ENCODE measurements at places on chromosomes 2 and 18.

DNA sequence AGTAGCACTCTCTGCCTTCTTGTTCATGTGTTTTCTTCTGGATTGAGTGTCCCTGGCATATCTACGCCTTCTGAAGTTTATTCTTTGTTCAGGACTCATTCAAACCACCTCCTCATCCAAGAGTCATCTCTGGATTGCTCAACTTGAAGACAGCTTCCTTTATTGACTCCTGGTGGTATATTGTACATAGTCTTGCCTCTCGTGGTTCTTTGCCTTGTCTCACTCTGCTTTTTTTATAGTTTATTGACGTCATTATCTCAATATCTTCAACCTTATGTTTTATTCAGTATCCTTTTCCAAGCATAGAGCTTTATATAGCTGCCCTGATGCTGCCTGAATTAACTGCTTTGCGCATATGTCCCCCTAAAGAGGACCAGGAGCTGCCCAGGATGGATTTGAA is 161.7 kb downstream of the INSIG2 start:
- H3K27ac ChIP-seq, result no peak overlapping the region
- no peak for DNase-seq
- no peaks in the 10 kb centered on the region for H3K4me1 ChIP-seq
- no peak overlapping the region for H3K4me3 ChIP-seq

GRCh38 chr2:95342556-95343320 is 45.6 kb downstream of the KCNIP3 start:
- no peaks in the 10 kb centered on the region for H3K36me3 ChIP-seq
- peaks cover 40% of the 10 kb centered on the region for H3K27me3 ChIP-seq
- no peaks in the 10 kb centered on the region for H3K4me1 ChIP-seq
- no peak for DNase-seq
- H3K4me3 ChIP-seq, result no peak overlapping the region

DNA sequence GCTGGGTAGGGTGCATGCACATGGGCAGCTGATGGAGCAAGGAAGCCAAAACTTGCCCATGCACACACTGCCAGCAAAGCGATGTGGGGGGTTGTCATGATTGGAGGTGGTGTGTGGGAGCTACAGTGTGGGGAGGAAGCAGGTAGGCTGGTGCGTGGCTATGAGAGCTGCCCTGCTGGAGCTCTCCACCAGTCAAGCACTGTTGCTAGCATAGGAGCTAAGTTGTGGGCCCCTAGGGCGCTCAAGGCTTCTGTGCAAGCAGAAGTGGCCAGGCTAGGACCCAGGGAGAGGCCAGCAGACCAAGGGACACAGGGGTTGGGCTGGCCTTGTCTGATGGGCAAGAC is 20.2 kb downstream of the EHBP1 start:
- no peaks in the 10 kb centered on the region for H3K27me3 ChIP-seq
- H3K4me1 ChIP-seq, result peaks cover 35% of the 10 kb centered on the region
- no peak overlapping the region for H3K4me3 ChIP-seq
- no peak overlapping the region for H3K27ac ChIP-seq
- peaks cover 1% of the 10 kb centered on the region for H3K36me3 ChIP-seq

- DNase-seq, result no peak
- H3K36me3 ChIP-seq, result no peaks in the 10 kb centered on the region
- H3K4me3 ChIP-seq, result no peak overlapping the region
- peaks cover 58% of the 10 kb centered on the region for H3K27me3 ChIP-seq
- no peak overlapping the region for H3K27ac ChIP-seq
- H3K4me1 ChIP-seq, result no peaks in the 10 kb centered on the region
These were observed 54.1 kb downstream of the E2F6 start for GRCh38 chr2:11411768-11412448.

DNA sequence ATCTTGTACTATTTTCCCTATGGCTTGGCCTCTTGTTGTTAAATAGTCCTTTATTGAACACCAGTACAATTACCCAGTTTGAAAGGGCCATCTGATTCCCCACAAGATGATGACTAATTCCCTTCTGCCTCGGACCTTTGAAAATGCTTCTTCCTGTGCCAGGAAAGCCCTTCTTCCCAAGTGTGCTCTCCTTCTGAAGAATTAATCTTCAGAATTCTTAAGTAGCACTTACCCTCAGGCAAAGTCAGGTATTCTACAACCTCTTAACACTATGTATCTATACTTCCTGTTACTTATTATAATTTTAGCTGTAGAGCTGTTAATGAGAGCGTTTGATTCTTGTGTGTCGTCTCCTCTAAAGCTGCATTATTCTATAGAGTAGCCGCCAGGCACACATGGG is 28.6 kb upstream of the MEX3C start:
- no peak overlapping the region for H3K27ac ChIP-seq
- no peaks in the 10 kb centered on the region for H3K27me3 ChIP-seq
- DNase-seq, result no peak
- H3K4me1 ChIP-seq, result no peaks in the 10 kb centered on the region

- H3K27me3 ChIP-seq, result no peaks in the 10 kb centered on the region
- peak overlapping the region; percentile 6 for H3K27ac ChIP-seq
- H3K4me1 ChIP-seq, result peaks cover 11% of the 10 kb centered on the region
- DNase-seq, result no peak
- H3K36me3 ChIP-seq, result no peaks in the 10 kb centered on the region
- H3K4me3 ChIP-seq, result no peak overlapping the region
These were observed 42.5 kb upstream of the PLB1 start for GRCh38 chr2:28453396-28453795.

GRCh38 chr2:140164449-140164848 is 1384.3 kb upstream of the NXPH2 start:
- H3K27ac ChIP-seq, result no peak overlapping the region
- H3K4me1 ChIP-seq, result no peaks in the 10 kb centered on the region
- no peak overlapping the region for H3K4me3 ChIP-seq
- peaks cover 3% of the 10 kb centered on the region for H3K36me3 ChIP-seq

DNA sequence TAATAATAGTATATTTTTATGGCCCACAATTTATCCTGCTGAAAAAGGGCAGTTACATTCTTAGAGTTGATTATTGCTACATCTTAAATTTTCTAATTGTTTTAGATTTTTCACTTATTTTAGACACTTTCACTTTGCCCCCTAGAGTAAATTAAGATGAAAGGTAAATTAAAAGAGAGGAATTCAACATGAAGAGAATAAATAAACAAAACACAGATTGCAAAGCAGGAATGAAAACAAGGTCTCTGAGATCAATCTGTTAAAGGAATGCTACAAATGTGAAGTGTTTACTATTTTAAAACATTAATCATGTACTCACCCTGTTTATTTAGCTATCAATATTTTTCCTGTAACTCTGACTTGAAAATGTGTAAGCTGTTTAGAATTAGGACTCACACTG is 113.5 kb upstream of the ETAA1 start:
- no peaks in the 10 kb centered on the region for H3K4me1 ChIP-seq
- no peak overlapping the region for H3K4me3 ChIP-seq
- DNase-seq, result no peak
- H3K27ac ChIP-seq, result no peak overlapping the region
- H3K27me3 ChIP-seq, result peaks cover 26% of the 10 kb centered on the region
- H3K36me3 ChIP-seq, result no peaks in the 10 kb centered on the region

- no peaks in the 10 kb centered on the region for H3K4me1 ChIP-seq
- H3K4me3 ChIP-seq, result no peak overlapping the region
- DNase-seq, result no peak
- H3K27ac ChIP-seq, result no peak overlapping the region
- no peaks in the 10 kb centered on the region for H3K27me3 ChIP-seq
These were observed 89.8 kb upstream of the GRB14 start for GRCh38 chr2:164710837-164711765.

GRCh38 chr2:239821694-239822075 is 203.5 kb downstream of the NDUFA10 start:
- no peak overlapping the region for H3K27ac ChIP-seq
- no peak overlapping the region for H3K4me3 ChIP-seq
- no peaks in the 10 kb centered on the region for H3K36me3 ChIP-seq
- no peak for DNase-seq
- peaks cover 61% of the 10 kb centered on the region for H3K27me3 ChIP-seq

- H3K4me3 ChIP-seq, result no peak overlapping the region
- no peaks in the 10 kb centered on the region for H3K27me3 ChIP-seq
- no peaks in the 10 kb centered on the region for H3K4me1 ChIP-seq
These were observed 7.4 kb upstream of the NPC1 start for GRCh38 chr18:23593720-23594119.

DNA sequence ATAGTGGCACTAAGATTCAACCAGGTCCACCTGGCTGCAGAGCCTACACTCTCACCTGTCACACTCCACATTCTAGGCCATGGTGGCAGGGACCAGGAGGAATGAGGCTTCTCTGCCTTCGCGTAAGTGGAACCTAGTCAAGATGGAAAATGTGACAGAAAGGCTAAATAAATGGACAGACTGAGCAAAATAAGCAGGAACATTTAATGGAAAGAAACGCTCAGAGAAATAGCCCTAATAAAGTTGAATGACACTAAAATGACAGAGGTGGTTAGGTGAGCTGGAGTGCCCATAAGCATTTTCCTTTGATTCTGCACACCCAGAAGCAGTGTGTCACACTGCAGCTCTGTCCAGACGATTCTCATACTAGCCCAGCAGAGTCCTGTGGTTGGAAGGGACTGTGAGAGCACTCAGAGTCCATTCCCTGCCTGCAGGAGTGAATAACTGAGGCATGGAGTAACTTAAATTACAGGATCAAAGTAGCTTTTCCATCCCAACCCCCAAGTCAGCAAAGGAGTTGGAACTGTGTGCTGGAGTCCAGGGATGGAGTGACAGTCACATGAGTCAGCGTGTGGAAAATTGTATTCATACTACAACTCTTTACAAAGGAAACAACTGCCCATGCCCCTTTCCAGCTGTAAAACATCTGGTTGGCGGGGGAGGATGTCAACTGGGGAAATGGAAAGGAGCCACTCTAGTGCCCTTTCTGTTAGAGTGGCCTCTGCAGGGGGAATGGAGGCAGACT is 105.4 kb upstream of the LGALSL start:
- H3K27me3 ChIP-seq, result peaks cover 39% of the 10 kb centered on the region
- no peak for DNase-seq
- no peaks in the 10 kb centered on the region for H3K4me1 ChIP-seq
- no peaks in the 10 kb centered on the region for H3K36me3 ChIP-seq
- no peak overlapping the region for H3K4me3 ChIP-seq
- H3K27ac ChIP-seq, result no peak overlapping the region

DNA sequence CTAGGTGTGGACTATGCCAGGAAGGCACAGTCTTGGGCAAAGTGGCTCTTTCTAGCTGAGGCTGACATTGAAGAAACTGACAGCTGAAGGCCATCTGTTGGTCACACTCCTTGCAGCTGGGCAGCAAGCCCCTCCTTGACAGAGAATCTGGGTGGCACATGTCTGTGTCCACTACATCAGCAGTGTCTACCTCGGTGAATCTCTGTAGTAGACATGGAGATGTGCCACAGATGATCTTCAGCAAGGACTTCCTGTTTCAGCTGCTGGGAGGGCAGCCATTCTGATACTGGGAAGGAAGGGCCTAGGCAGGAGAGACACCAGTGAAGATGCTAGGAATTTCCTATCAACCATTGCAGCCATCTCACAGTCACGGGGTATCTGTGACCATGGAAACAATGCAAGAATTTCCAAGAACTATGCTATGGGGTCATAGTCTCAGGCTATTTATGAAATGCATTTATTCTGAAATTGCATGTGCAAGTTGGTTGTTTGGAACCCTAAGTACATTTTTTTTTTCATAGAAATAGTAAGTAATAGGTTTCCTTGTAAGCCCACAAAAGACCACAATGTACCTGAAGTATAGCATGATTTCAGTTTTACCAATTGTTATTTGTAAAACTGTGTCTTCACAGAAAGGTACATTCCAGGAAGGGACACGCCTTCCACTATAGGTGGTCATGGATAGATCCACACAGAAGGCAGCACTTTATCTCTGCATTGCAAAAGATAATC is 63.8 kb upstream of the DARS1 start:
- no peak overlapping the region for H3K4me3 ChIP-seq
- no peaks in the 10 kb centered on the region for H3K36me3 ChIP-seq
- DNase-seq, result no peak

DNA sequence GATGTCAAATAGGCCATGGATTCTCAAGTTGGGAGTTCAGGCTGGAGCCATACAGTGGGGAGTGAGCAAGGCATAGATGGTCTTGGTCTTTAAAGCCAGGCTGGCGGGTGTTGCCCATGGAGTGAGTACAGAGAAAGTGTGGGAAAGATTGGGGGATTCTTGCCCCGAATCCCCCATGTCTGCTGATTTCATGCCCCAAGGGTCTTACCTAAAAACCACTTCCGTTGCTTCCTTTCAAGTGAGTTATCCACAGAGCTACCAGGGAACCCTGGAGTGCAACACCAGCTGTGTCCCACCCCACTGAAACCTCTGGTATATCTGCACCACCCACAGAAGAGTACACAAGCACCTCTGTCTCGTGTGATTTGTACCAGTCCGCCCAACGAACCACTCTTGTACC is 31.4 kb downstream of the FHOD3 start:
- H3K27ac ChIP-seq, result no peak overlapping the region
- no peaks in the 10 kb centered on the region for H3K36me3 ChIP-seq
- no peak overlapping the region for H3K4me3 ChIP-seq
- no peaks in the 10 kb centered on the region for H3K4me1 ChIP-seq

- H3K4me3 ChIP-seq, result no peak overlapping the region
- no peaks in the 10 kb centered on the region for H3K4me1 ChIP-seq
- DNase-seq, result no peak
- peaks cover 22% of the 10 kb centered on the region for H3K27me3 ChIP-seq
These were observed 135.2 kb upstream of the RNF152 start for GRCh38 chr18:62027914-62028520.

GRCh38 chr2:96092951-96093350 is 23.4 kb downstream of the ADRA2B start:
- peaks cover 3% of the 10 kb centered on the region for H3K36me3 ChIP-seq
- peaks cover 10% of the 10 kb centered on the region for H3K27me3 ChIP-seq
- DNase-seq, result peak; percentile 11
- H3K4me1 ChIP-seq, result no peaks in the 10 kb centered on the region

DNA sequence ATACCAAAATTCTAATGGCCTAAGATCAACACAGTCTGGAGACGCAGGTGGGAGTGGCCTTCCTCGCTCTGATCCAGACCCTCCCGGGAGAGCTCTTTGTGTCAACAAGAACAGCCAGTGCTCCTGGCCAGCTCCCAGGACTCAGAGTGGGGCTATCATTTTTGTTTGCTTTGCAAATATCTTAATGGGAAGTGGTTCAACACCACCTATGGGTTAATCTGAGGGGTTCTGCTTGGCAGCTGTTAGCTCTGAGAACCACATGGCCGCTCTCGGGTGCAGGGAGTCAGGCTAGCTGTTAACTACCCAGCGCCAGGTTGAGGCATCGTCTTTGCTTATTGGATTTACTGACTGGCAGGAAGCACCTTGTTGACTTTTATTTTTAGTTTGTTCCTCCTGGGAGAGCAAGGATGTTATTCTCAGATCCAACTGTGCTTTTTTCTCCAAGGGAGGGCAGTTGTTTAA is 184.8 kb upstream of the SP5 start:
- no peaks in the 10 kb centered on the region for H3K36me3 ChIP-seq
- H3K4me3 ChIP-seq, result no peak overlapping the region
- H3K27me3 ChIP-seq, result peaks cover 18% of the 10 kb centered on the region
- no peaks in the 10 kb centered on the region for H3K4me1 ChIP-seq

- no peaks in the 10 kb centered on the region for H3K4me1 ChIP-seq
- no peak for DNase-seq
- H3K4me3 ChIP-seq, result no peak overlapping the region
- no peaks in the 10 kb centered on the region for H3K27me3 ChIP-seq
These were observed 285.3 kb upstream of the ZSWIM2 start for GRCh38 chr2:187134306-187134705.
